ENCODE measurements at places on chromosomes 2 and 18.

DNA sequence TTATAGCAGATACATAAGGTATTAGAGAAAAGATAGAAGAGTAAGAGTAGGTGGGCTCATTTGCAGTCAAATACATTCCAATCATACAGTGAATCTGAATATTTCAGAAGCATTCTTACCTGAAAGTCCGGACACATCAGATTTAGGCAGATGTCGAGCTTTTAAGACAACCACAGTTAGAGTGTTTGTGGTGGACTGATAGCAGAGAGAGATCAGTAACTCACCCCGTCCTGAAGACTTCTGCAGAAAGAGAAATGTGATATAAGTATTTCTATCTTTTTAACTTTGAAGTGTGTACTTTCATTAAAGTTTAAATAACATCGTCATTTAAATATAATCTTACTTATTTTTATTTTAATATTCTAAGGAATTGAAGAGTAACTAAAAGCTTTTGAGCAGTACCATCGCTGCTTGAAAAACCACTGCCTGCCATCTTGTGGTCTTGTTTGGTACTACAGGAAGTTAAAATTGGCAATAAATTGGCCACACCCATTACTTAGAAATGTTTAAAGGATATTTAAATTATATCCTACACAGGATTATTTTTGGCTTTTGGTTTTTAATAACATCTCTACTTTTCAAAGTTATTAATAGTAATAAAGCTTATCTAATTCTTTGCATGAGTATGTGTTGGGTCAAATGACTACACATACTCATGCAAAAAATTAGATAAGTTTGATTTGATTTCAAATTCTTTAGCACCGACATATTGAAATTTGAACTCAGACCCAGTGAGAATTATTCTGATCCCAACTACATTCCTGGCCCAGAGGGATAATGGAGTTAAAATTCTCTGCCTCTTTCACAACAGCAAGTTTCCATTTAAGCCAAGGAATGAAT lies 5.5 kb downstream of the SYT4 start:
- DNase-seq, result peak; percentile 30

- DNase-seq, result no peak
Observed at GRCh38 chr2:28620801-28621171, 124.9 kb downstream of the PLB1 start.

DNA sequence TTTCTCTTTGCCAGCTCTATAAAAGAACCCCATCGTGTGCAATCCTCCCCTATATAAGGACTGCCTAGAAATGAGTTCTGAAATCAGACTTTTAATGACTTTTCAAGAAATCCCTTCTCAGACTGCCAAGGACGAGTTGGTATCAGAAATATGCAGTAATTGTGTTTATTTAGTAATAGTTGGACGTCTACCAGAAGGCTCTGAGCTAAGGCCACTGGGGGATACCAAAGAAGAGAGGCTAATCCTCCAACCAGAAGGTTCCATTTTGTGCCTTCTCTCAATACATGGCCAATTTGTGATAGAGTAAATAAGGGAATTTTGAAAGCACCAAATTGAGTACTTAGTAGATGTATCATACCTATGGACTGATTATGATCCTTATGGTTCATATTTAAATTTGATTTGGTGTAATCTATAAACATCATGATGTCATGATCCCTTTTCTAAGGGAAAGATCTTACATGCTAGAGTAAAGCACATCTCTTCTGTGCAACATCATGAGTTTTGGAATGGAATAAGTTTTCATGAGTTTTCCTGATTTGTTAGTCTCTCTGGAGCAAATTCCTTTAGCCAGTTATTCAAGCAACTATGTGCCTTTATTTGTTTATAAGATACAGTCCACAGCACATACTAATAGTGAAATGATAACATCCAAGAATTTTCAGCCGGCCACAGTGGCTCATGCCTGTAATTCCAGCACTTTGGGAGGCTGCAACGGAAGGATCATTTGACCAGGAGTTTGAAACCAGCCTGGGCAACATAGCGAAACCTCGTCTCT lies 82.2 kb upstream of the LTBP1 start:
- no peak for DNase-seq

GRCh38 chr18:23057096-23057495 lies 78.2 kb upstream of the CABLES1 start:
- no peak for DNase-seq
